ENCODE measurements at places on chromosomes 7 and 10.

DNA sequence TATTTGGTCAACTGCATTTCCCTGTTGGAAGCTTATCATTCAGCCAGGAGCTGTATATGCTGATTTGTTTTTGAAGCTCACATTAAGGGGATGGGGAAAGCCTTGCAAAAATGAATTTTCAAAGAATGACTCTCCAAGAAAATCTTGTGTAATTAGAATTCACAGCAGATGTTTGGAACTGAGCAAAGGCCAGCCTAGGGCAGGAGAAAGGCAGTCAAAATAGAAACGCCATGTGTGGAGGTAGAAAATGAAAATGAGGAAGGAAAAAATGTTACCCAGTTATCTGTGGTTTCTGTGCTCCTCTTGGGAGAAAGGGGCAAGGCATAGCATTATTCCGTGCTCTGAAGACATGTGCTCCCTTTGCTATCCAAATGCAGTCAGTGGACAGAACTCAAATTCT, 93.5 kb downstream of the NRP1 start:
- DNase-seq, result no peak

DNA sequence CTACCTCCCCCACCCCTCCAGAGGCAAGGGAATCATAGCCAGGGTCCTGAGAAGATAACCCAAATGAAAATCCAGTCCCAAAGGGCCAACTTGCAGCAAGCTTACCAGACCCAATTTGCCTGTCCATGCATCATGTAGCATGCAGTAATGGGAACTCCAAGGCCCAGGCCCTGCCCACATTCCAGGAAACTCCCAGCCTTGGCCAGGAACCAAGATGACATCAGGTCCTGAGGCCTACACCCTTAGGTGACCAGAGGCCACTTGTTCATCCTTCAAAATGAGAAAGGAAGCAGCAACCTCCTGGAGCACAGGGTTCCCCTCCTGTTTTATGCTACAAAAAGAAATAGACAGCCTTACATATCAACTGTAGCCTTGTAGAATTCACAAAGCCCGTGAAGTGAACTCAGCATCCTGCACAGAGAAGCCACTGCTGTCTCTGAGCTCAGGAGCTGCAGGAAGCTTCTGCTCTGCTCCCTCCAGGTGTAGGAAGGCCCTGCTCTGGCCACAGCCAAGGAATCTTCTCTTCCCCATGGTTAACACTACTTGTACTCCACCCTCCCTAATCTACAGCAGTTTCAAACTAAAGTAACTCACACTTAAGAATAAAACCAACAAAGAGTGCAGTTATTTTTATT, 30.3 kb upstream of the GRB10 start:
- DNase-seq, result no peak

DNA sequence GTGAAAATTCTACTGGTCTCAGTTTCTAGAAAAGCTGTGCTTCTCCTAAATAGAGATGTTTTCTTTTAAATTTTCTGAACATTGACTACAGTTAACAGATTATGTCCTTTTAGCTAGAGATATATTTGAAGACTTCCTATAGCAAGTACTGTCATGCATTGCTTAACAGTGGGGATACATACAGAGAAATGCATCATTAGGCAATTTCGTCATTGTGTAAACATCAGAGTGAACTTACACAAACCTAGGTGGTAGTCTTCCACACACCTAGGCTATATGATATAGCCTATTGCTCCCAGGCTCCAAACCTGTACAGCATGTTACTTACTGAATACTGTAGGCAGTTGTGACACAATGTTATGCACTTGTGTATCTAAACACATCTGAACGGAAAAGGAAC, 28.5 kb downstream of the PIK3CG start:
- DNase-seq, result no peak

GRCh38 chr7:40223451-40224127, 88.8 kb downstream of the SUGCT start:
- DNase-seq, result no peak

GRCh38 chr10:70523057-70523456, 44.5 kb downstream of the PALD1 start:
- no peak for DNase-seq

DNA sequence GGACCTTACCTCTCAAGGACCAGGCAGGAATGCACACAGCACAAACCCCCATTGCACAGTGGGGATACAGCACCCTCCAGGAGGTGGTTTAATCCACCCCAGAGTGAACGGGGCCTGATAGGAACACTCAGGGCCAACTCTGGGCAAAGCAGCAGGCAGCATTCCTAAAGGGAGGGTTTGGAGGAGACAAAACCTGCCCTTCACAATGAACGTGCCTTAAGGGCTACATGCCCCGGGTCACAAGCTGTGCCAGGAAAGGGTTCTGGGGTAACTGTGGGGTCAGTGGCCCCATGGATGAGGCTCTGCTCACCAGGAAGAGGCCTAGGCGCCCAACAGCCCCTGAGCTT, 1.1 kb downstream of the GPRIN2 start:
- no peak for DNase-seq

DNA sequence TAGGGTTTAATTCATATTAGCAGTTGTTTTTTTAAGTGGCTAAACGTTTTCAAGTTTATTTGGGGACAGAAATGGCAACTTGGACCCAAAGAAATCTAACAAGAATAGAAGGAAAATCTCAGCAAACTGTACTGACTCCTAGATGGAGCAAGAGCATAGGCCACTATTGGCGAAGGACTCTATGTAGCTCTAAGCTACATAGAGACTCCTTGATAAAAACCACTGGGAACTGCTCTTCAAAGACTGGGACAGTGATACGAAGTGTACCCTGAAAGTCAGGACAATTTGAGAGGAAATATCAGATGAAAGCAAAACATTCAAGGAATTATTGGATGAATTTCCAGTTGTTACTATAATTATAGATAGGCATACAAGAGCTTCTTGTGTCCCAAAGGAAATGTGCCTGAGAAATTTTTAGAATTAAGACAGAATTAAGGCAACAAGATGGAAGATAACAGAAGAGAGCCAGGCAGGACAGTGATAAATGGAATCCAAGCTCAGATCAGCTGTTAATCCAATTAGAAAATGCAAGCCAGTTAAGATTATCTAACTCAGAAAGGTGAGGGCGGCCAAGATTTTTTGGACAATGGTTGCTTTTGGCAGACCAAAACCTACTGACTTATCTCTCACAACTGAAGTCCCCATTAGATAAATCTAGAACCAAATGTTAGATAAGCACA, 103.7 kb upstream of the IFRD1 start:
- no peak for DNase-seq

DNA sequence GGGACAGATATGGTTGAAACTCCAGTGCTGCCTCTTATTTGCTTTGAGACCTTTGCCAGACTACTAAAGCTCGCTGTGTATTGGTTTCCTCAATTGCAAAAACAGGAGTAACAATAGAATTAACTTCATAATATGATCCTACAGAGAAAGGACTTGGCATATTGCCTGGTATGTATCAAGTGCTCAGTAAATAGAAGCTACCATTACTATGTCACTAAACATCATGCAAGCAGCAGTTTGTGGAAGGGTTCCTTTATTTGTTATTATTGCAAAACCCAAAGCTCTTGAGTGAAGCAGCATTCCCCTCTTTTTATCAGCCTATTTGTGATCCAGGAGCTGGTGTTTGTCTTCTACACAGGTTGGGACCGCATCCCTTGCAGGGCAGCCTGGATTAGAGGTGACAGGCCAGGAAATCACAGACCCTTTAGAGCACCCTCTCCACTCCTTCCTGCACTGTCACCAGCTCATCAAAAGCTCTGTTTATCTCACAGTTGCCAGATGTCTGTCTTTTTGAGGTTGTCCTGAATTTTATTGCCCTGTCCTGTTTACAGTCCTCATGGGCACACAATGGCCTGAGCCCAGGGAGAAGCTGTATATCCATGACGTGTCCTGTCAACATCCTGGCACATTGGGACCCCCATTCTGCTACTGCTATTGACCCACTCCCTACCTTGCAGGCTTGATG, 121.5 kb downstream of the SNX10 start:
- peak; percentile 97 for DNase-seq

GRCh38 chr10:16585103-16585502, 63.4 kb upstream of the C1QL3 start:
- no peak for DNase-seq

GRCh38 chr10:30902621-30903396, 128.9 kb downstream of the ZNF438 start:
- DNase-seq, result no peak

GRCh38 chr10:104834580-104834979, 193.5 kb downstream of the SORCS3 start:
- DNase-seq, result no peak

DNA sequence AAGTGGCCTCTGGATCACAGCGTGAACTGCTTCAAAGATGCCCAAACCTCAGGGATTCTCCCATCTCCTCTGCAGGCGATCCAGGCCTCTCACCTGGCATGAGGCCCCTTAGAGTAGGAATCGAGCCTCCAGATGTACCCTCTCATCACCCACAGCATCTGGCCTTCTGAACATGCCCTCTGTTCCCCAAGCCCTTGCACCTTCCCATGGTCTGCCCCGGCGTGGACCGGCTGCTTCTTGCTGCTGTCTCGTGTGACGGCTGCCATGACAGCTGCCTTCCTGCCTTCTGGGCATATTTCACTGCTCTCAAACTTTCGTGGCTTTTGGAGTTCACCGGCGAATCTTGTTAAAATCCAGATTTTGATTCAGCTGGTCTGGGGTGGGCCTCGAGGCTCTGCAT, 157.2 kb upstream of the NPS start:
- no peak for DNase-seq

DNA sequence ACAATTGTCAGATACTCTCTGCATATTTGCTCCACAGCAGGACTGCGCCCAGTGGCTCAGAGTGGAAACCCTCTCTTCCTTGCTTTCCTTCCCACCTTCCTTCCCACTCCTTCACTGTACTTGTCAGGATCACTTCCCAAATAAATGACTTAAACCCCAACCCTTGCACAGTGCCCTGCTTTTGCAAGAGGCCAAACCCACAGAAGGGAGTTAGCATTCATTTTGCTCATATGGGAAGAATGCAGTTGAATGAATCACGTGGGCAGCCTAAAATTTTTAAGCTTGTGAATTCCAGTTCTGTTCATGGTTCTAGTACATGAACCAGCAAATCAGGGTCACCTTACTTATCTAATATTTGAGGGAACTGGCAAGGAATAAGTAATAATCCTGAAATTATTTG, 47.7 kb upstream of the SFMBT2 start:
- no peak for DNase-seq

DNA sequence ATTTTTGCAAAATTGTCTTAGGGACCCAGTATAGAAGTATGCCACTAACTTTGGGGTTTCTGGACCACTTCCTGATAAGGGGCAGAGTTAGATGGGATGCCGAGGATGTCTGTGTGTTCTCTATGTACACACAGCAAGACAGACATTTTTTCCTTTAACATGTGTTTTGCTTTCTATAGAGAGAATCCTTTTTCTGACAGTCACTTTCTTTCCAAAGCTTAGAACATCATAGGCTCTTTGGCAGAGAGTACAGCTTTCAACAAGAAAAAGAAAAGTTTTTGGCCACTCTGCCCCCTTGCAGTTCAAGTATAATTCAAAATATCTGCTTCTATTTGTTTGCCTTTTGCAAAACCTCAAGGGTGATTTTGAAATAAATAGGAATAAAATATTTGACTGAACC, 44.1 kb downstream of the PAPSS2 start:
- DNase-seq, result no peak

DNA sequence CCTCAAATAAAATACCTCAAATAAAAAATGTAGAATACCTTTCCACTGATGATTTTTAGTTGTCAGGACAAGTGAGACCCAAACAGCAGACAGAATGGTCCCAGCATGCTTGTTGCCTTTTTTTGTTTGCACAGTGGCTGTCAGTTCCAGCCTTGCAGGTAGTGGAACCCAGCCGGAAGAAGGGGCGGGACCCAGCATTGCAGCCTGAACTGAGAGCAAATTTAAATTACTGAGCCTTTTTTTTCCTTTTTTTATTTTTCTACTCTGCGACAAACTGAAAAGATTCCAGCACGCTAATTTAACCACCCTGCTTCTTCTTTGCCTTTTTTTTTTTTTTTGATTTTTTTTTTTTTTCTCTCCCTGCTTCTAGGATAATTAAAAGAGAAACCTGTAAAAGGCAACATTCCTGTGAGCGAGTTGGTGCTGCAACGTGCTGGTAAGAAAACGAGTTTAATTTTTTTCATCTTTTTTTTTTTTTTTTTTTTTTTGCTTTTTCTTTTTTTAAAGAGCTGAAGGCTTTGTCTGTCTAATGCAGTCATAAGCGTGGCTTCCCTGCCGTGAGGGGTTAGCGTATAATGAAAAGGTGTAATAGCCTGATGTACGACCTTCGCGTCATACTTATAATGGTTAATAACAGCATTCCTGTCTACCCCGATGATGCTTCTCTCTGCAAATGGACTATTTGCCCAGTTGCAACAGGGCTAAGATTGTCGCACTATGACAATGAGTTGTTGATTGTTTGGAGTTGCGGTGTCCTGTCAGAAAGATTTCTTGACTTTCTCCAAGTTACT, 555.3 kb upstream of the CELF2 start:
- no peak for DNase-seq

DNA sequence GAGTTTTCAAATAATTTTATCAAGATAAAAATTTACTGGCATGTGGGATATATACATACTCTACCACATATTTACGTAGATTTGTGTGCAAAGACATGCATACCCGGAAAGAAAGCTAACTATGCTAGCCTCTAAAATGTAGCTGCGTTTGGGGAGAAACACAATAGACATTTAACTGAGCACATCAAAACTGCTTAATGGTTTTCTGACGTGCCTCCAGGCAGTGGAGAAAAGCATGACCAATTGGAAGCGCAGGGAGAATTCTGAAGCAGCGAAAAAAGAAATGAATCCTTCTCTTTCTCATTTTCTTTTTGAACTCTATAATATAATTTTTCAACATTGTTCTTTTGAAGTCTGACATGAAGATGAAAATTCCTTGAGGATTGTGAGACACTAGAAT, 60.3 kb upstream of the LYZL1 start:
- DNase-seq, result no peak

DNA sequence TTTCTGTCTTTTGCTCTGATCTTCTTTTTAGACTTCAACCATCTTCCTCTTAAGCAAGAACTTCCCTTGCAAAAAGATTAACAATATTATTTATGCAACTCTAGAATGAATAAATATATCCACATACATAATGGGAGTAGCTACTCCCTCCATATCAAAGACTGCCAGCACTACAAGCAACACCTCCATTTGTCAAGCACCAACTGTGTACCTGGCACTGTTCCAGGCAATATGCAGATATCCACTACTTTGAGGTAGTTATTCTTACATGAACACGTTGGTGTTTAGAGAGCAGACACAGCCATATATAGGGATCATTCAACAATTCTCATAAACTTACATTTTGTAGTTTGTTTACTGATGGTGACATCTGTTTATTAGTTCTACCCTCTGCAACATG, 83.6 kb upstream of the CACNB2 start:
- no peak for DNase-seq

- DNase-seq, result no peak
Observed at GRCh38 chr10:129993621-129994020, 29.5 kb upstream of the EBF3 start.

DNA sequence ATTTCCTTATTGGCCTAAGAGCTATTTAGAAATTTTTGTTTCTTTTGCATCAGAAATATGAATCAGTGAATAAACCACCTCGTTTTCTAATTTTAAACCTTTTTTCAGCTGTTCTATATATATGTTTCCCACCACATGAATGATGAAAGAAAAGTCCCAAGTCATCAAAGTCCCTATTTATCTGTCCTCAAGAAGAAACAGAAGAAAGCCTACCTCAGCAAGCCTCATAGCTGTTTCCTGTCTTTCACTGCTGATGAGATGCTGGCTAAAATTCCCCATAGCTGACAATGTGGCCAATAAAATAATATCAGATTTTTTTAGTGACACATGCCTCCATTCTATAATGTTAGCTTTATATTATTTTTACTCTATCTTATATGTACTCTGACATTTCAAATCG, 54.2 kb downstream of the SEC61G start:
- DNase-seq, result no peak

GRCh38 chr7:121272676-121273075, 56.1 kb upstream of the WNT16 start:
- no peak for DNase-seq
